ENCODE measurements at places on chromosomes 5 and 9. TPM values are rescaled to one million over a fixed set of nuclear protein-coding genes. Genes with fewer than 3 reads are reported as not detected.

The ANKRD18B gene
- 1.2 TPM for total RNA-seq

The MYOT gene
- total RNA-seq, result 125 TPM

DNA sequence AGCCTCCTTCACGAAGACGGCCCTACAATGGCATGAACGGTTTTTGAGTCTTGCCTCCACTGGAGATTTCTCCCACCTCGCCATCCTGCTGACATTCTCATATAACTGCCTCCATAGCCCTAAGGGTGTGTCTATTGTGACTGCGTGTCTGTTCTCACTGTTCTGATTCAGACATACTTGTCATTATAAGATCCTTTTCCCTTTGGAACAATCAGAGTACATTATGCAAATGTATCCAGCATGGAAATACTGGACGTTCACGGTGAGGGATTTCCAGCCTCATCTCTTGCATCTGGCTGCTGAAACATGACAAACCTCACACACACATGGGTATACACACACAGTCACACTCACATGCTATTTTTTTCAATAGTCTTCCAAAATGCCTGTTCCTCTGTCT, 402.1 kb downstream of the DIRAS2 start:
- H3K4me3 ChIP-seq, result no peak overlapping the region
- H3K27me3 ChIP-seq, result no peaks in the 10 kb centered on the region
- no peaks in the 10 kb centered on the region for H3K4me1 ChIP-seq
- no peak overlapping the region for H3K27ac ChIP-seq
- no peaks in the 10 kb centered on the region for H3K36me3 ChIP-seq

The OR1Q1 gene
- not detected for total RNA-seq

DNA sequence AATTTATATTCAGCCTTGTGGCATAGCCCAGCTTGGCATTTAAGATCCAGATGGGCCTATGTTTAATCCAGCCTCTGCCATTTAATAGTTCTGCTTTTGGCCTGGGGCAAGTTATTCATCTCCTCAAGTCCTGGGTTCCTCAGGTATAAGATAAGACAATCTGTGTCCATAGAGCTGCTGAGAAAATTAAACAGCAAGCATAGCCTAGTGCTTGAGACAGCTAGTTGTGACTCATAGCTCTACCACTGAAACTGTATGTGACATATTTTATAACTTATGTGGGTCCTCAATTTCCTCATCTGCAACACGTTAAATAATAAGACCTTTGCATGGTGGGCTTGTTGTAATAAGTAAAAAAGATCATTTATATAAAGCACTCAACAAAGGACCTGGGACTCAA, 53.3 kb upstream of the ATP10B start:
- H3K4me3 ChIP-seq, result no peak overlapping the region
- H3K27me3 ChIP-seq, result peaks cover 2% of the 10 kb centered on the region
- DNase-seq, result no peak
- no peaks in the 10 kb centered on the region for H3K4me1 ChIP-seq
- H3K27ac ChIP-seq, result no peak overlapping the region

DNA sequence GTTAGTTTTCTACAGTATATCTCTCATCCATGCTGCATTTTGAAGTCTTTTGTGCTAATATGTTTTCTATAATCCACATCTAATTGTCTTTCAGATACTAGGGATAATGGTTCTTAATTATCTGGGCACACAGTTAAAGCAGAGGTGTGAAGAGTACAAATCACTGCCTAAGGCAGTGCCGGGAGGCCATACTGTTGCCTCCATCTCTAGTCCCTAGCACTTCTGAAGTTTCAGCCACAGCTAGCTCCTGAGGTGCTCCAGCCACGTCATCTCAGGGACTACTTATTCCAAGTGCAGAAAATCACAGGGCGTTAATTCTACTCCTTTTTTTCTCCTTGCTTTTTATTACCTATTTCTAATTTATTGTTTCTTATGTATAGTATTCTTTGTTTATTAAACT, 760.0 kb upstream of the FAM174A start:
- H3K27ac ChIP-seq, result no peak overlapping the region
- DNase-seq, result no peak
- no peaks in the 10 kb centered on the region for H3K4me1 ChIP-seq

- H3K4me3 ChIP-seq, result no peak overlapping the region
- H3K27me3 ChIP-seq, result no peaks in the 10 kb centered on the region
- H3K27ac ChIP-seq, result no peak overlapping the region
- no peaks in the 10 kb centered on the region for H3K36me3 ChIP-seq
- no peak for DNase-seq
Measured at GRCh38 chr5:93874080-93874479, 132.7 kb upstream of the POU5F2 start.

The CAMK4 gene
- total RNA-seq, result 7.5 TPM

The SLC22A4 gene
- 2.7 TPM for total RNA-seq

- DNase-seq, result no peak
- no peak overlapping the region for H3K4me3 ChIP-seq
- no peaks in the 10 kb centered on the region for H3K36me3 ChIP-seq
- H3K27me3 ChIP-seq, result no peaks in the 10 kb centered on the region
- H3K4me1 ChIP-seq, result peaks cover 15% of the 10 kb centered on the region
Measured at GRCh38 chr9:133089271-133089671, 27.5 kb downstream of the CEL start.

GRCh38 chr5:35016174-35017051, 31.3 kb downstream of the AGXT2 start:
- no peak overlapping the region for H3K4me3 ChIP-seq
- no peaks in the 10 kb centered on the region for H3K36me3 ChIP-seq
- H3K4me1 ChIP-seq, result no peaks in the 10 kb centered on the region
- no peak overlapping the region for H3K27ac ChIP-seq

GRCh38 chr9:127722055-127722745, 6.3 kb downstream of the TTC16 start:
- H3K27me3 ChIP-seq, result no peaks in the 10 kb centered on the region
- no peak overlapping the region for H3K4me3 ChIP-seq
- H3K36me3 ChIP-seq, result no peaks in the 10 kb centered on the region
- DNase-seq, result no peak
- peaks cover 11% of the 10 kb centered on the region for H3K4me1 ChIP-seq

The CTXN3 gene
- 2.8 TPM for total RNA-seq

DNA sequence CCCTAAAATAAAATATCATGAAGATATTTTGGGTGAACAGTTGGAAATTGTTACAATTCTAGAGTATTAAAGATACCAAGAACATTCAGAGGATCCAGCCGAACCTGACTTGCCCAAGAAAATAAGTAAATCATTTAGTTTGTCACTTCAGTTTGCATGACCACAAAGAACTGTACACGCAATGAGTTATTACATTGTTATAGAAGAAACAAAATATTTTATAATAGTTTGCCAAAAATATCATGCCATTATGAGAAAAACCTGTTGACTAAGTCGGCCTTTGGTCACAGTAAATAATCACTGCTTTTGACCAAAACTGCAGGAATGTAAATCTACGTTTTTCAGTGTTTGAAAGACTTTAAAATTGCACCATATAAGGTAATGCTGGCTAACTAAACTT, 27.9 kb downstream of the TRIO start:
- H3K27me3 ChIP-seq, result no peaks in the 10 kb centered on the region
- DNase-seq, result no peak
- peaks cover 12% of the 10 kb centered on the region for H3K4me1 ChIP-seq
- no peaks in the 10 kb centered on the region for H3K36me3 ChIP-seq
- no peak overlapping the region for H3K27ac ChIP-seq

DNA sequence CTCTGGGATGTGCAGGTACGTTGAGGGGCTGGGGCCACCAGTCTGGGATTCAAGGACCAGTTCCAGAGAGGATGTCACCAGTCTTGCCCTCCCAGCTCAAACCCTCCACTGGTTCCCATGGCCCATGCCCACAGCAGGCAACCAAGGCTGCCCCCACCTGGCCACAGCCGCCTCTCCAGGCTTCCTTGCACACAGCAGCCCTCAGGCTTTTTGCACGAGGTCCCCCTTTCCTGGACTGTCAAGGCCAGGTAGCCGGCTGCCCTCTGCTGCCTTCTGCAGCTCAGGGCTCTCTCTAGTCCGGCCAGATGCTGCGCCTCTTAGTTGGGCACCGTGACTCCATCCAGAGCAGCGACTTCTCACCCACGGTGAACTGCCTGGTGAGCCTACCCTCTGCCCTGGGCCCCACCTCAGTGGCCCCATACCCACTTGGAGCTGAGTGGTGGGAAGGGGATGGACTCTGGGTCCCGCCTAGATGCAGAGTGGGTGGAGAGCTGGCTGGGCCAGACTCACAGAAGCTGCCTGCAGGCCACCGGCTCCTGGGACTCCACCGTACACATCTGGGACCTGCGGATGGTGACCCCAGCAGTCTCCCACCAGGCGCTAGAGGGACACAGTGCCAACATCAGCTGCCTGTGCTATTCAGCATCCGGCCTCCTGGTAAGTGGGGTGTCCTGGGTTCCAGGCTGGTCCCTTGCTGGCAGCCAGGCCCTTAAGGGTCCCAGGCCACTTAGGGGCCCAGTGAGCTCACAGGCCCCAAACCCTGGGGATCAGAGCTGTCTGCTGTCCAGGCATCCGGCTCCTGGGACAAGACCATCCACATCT, 2.9 kb downstream of the WDR38 start:
- peaks cover 61% of the 10 kb centered on the region for H3K4me1 ChIP-seq
- no peak overlapping the region for H3K27ac ChIP-seq
- peaks cover 54% of the 10 kb centered on the region for H3K36me3 ChIP-seq
- no peak for DNase-seq
- H3K27me3 ChIP-seq, result no peaks in the 10 kb centered on the region
- H3K4me3 ChIP-seq, result no peak overlapping the region

DNA sequence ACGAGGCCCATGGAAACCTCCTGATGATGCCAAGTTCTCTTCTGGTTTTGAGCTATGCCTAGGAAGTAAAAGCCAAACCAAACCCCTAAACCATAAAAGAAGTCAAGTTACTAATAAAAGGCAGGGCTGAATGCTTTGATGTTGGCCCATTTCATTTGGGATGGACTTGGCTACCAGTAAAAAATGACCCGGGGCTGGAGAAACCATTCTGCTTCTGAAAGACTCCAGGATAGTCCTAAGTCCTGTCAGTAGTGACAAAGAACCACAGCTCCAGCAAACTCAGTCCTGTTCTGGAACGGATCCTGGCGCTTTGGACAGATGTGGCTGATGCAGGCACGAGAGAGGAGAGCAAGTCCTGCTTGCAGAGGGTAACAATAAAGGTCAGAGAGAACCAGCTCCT, 68.6 kb downstream of the SH3PXD2B start:
- no peak overlapping the region for H3K27ac ChIP-seq
- peaks cover 29% of the 10 kb centered on the region for H3K36me3 ChIP-seq
- peak; percentile 68 for DNase-seq
- H3K27me3 ChIP-seq, result no peaks in the 10 kb centered on the region

The SPATA9 gene
- total RNA-seq, result 0.71 TPM

- no peak overlapping the region for H3K4me3 ChIP-seq
- no peak overlapping the region for H3K27ac ChIP-seq
- H3K4me1 ChIP-seq, result peaks cover 3% of the 10 kb centered on the region
- peak; percentile 30 for DNase-seq
- H3K36me3 ChIP-seq, result no peaks in the 10 kb centered on the region
- H3K27me3 ChIP-seq, result no peaks in the 10 kb centered on the region
Measured at GRCh38 chr5:138626333-138626944, 51.2 kb upstream of the HSPA9 start.
